ENCODE measurements at places on chromosomes 7 and 10.

- no peak for DNase-seq
Measured at GRCh38 chr10:48452879-48453412, 146.5 kb downstream of the MAPK8 start.

GRCh38 chr7:25310896-25311295 is 82.6 kb upstream of the NPVF start:
- no peak for DNase-seq

DNA sequence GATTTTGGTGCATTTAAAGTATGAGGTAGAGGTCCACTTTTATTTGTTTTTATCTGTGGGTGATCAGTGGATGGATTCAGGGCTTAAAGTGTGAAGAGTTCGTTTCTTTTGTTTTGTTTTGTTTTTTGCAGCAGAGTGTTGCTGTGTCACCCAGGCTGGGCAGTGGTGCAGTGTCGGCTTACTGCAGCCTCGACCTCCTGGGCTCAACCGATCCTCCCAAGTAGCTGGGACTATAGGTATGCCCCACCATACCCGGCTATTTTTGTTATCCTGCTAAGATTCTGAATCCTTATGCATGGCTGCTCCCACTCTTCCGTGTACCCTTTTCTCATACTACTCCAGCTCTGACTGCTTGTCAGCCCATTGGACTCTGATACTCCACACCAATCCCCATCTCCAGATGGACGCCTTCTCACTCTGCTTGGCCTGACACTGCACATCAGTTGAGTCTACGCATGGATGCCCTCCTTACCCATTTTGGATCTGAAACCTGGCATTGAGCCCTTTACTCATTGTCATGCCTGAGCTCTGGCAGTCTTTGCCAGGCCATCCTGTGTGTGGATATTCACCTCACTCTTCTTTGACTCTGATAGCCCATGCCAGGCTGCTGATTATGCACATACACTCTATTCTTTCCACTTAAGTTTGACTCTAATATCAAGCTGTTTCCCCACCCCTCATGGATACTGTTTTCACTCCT is 119.5 kb downstream of the CCSER2 start:
- DNase-seq, result no peak

GRCh38 chr7:71618278-71618677 is 486.3 kb downstream of the GALNT17 start:
- DNase-seq, result no peak

- DNase-seq, result peak; percentile 15
Measured at GRCh38 chr10:85105614-85106255, 777.3 kb downstream of the CCSER2 start.

- DNase-seq, result no peak
Measured at GRCh38 chr7:84196084-84196503, 1.5 kb upstream of the SEMA3A start.

- no peak for DNase-seq
Measured at GRCh38 chr10:125792342-125793300, 17.0 kb upstream of the MMP21 start.

- DNase-seq, result no peak
Measured at GRCh38 chr7:157984423-157985163, 603.0 kb downstream of the PTPRN2 start.

GRCh38 chr10:60878224-60878623 is 65.8 kb downstream of the RHOBTB1 start:
- no peak for DNase-seq

- no peak for DNase-seq
Measured at GRCh38 chr10:110426294-110427181, 71.2 kb upstream of the DUSP5 start.

- no peak for DNase-seq
Measured at GRCh38 chr7:50307368-50308032, 3.0 kb downstream of the IKZF1 start.

DNA sequence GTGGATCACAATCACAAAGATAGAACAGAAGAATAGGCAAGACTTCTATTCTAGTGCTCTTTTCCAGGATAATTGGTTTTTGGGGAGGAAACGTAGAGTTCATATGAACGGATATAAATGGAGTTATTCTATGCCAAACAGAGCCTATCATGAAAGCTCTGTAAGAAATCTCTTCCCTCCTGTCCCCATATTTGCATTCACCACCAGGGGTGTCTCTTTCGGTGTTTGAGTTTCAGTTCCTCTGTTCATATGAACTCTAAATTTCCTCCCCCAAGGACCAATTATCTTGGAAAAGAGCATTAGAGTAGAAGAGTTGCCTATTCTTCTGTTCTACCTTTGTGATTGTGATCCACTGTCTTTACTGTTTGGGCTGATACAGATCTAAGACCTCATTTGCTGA is 48.3 kb upstream of the CDC14C start:
- no peak for DNase-seq

DNA sequence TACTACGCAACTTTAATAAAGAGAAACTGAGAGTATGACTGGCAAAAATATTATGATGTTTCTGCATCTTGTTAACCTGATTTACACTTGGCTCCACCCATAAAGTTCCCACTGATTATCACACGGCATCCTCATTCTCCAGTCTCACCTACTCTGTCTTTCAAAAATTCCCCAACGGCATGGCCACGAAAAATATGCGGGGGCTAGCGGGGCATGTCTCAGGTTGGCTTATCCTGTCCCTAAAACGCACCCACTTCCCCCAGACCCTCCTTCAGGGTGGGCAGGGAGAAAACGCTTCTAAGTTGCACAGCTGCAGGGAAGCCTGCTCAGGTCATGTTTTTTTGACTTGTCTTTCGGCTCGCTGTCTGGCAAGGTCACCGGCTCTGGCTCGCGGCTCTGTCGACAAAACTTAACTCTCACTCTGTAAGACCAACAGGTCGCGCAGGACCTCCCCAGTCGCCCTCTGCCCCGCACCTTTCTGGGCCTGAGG is 3.8 kb downstream of the CDK6 start:
- no peak for DNase-seq

- DNase-seq, result no peak
Measured at GRCh38 chr10:110485541-110485940, 12.2 kb upstream of the DUSP5 start.

DNA sequence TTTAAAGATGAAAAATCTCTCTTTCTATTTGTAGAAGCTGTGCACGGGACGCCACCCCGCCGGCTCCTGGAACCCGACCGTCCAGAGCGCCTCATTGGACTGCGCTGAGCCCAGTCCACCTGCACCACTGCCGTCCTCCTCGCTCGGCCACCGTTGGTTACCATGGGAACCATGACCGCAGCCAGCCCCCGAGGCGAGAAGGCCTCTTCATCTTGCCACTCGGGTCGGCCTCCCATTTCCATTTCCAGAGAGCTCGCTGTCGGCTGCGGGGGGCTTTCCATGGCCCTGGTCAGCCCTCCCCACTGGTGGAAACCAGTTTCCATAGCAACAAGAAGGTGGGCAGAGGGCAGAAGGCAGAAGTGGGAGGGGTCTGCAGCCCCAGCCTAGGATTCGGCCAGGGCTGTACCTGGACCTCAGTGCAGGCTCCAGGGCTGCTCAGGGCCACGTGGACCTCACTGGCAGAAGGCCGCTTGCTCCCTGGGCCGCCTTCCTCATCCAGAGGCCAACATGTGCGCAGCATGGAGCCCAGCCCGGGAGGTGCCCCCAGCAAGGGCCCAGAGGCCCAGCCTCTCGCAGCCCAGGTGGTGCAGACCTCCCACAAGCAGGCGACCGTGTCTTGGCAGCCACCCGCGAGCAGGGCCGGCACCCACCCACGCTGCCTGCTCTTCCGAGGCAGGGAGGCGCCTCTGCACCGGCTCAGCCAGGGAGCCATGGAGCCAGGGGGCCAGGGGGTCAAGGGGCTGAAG is 283.5 kb upstream of the PPP2R2D start:
- peak; percentile 41 for DNase-seq

DNA sequence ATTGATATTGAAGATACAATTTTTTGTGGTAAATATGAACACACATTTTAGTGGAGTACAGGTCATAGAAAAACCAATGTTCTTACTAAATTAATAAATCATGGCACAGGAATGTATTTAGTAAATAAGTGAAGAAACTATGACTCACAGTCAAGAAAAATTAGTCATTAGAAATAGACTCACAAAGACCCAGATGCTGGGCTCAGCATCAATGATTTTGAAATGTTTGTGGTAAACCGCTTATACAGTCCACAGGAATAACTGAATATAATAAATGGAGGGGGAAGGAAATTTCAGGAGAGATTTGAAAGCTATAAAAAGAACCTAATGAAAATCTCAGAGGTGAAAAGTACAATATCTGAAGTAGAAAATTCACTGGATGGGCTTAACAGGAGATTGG is 138.3 kb upstream of the ADCY1 start:
- no peak for DNase-seq

DNA sequence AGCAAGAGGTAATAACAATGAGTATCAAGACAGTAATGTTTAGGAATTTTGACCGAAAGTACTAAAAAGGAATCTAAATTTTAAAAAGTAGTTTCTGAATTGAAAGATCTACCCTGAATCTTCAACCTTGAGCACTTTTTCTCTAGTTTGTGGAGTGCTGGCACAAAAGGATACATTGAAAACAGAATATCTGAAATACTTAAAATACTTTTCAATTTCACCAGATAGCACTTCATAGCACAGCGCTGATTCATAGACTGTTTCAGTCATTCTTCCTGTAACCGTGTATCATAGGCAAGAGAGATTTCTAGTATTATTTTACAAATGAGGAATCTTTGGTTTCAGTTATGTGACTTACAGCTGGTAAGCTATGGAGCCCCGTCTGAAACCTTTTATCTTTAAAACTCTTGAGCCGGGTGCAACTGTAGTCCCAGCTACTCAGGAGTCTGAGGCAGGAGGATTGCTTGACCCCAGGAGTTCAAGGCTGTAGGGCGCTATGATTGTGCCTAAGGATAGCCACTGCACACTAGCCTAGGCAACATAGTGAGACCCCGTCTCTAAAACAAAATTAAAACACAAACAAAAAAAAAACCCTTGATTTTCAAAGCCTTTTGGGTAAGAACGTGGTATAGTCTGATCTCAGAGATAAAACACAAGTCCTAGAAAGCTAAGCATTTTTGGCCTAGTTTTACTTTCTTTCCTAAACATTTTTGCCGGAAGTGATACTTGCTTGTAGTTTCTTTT is 35.1 kb downstream of the FHIP2A start:
- DNase-seq, result no peak

DNA sequence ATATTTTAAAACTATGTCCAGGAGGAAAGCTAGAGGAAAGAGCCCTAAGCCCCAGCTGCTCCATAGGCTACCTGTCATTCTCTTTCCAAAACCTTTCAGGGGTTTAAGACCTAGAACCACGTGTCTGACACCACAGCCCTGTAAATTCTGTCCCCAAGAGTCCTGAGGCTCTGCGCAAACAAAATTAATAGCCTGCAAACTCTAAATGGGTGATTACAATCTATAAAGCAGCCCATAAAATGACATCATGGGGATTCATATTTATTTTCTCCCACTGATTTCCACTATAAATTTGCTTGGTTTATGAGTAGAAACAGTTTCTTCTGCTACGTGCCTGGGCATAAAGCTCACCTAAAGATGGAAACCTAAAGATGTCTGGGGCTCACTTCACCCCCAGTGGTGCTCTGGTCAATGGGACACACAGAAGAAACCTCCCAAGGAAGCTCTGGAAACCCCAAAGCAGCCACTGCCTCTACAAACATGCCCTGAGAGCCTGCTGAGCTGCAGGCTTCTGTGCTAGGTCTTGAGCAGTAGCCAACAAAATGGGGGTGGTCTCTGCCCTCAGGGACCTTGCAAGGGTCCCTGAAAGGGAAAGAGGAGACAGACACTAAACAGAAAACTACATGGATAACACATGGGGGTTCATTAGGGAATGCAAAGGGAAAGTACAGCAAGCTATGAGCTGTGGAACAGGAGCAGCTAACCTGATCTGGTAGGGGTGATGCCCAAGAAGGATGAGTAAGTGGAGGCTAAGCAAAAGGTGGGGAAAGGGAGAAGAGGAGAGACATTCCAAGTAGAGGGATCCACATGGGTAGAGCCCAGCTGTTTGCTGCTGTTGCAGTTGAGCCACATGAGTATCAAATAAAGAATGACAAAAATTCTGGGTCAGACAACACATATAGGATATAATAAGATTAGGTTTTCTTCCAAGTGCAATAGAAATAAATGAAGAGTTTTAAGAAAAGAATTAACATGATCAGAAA is 331.7 kb downstream of the KCNMA1 start:
- peak; percentile 8 for DNase-seq

DNA sequence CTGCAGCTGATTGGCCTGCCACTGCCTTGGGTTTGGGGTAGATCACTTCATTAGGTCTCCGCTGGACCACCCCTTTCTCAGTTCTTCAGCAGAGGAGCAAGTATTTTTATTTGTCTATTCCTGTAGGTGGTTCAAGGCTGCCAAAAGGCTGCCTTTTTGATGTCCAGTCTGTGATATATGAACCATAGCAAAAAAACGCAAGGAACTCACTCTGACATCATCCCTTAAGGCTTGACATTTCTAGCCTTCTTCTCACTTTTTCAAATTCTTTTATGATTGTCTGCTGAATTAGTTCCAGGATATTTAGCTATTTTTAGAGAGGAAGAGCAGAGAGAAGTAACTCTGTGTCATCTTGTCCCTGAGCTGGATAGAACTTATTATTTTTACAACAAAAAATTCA is 269.2 kb downstream of the BAMBI start:
- DNase-seq, result no peak

DNA sequence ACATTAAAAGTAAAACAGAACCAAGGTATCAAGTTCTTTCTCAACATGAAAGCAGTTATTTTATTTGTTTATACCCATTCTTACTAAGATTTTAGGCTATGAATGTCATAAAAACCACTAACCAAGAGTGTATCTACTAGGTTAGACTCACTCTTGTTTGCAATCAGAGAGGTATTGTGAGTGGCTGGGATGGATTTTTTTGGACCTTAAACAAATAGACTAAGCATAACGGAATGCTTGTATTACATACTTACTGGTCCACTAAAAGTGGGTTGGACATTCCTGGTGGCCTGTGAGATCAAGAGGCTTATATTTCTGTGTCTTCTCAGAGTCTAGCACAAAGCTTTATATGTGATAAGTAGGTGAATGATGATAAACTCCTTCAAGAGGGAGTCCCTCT is 32.6 kb upstream of the CBLL1 start:
- DNase-seq, result no peak

DNA sequence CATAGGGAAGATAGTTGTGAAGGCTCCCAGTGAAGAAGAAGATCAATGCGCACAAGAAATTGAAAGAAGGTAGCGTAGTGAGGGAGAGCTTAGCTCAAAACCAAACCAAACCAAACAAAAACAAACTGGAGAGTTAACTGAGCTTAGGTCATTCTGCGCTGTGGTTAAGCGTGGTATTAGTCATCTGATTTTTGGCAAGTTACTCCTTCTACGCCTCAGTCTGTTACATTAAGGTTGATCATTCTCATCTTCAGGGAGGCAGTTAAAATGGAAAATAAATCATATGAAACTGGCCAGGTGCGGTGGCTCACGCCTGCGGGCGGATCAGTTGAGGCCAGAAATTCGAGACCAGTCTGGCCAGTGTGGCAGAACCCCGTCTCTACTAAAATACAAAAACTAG is 259.7 kb downstream of the EXOC4 start:
- no peak for DNase-seq

DNA sequence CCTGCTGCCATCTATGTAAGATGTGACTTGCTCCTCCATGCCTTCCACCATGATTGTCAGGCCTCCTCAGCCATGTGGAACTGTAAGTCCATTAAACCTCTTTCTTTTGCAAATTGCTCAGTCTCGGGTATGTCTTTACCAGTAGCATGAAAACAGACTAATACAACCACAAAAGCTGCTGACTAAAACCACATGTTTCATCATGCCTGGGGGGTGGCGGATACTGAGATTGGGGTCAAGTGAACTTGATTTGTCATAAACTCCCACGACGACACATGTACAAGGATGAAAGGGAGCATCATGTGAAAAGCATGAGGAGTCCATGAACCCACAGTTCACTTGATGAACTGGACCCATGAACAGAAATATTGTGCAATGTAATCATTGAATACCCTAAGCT is 134.9 kb upstream of the ANK3 start:
- DNase-seq, result no peak

GRCh38 chr7:155984609-155985405 is 172.5 kb upstream of the SHH start:
- no peak for DNase-seq

Data from right kidney (tissue), 9 donors.